Central memory CD4-positive, alpha-beta T cell (primary cell): ENCODE measurements at places on chromosomes 2 and 18.

DNA sequence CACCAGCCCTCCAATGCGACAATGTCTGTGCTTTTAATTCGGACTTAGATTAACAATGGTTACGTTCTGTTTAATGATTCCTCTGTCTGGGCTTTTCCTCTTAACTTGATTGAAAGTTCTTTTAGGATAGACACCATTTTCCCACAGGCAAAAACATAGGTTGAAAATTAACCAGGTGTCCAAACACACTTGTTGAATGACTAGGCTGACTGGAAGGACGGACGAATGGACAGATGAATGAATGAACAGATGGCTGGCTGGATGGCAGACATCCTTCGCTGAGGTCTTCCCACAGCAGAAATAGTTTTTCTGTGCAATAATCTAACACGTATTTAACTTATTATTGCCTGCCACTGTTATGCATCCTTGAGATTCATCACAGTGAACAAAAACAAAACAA lies 298.8 kb downstream of the SRBD1 start:
- no peak for DNase-seq

- DNase-seq, result no peak
These were observed 587 bp downstream of the SUMO1 start for GRCh38 chr2:202237787-202238233.

DNA sequence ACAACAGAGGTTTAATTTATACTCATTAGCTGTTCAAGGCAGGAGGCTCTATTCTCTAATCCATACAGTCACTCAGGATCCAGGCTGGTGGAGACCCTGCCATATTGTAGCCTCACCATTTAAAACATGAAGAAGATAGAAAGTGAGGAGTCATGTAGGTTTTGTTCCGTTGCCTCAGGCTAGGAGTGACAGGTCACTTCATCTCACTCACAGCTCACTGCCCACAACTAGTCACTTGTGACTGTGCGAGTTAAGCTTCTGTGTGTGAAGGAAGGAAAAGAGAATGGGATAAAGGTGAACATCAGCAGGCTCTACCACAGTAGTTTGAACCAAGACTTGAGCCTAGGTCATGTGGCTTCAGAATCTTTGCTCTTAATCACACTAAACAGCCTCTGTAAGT lies 9.0 kb upstream of the IGFBP2 start:
- no peak for DNase-seq

DNA sequence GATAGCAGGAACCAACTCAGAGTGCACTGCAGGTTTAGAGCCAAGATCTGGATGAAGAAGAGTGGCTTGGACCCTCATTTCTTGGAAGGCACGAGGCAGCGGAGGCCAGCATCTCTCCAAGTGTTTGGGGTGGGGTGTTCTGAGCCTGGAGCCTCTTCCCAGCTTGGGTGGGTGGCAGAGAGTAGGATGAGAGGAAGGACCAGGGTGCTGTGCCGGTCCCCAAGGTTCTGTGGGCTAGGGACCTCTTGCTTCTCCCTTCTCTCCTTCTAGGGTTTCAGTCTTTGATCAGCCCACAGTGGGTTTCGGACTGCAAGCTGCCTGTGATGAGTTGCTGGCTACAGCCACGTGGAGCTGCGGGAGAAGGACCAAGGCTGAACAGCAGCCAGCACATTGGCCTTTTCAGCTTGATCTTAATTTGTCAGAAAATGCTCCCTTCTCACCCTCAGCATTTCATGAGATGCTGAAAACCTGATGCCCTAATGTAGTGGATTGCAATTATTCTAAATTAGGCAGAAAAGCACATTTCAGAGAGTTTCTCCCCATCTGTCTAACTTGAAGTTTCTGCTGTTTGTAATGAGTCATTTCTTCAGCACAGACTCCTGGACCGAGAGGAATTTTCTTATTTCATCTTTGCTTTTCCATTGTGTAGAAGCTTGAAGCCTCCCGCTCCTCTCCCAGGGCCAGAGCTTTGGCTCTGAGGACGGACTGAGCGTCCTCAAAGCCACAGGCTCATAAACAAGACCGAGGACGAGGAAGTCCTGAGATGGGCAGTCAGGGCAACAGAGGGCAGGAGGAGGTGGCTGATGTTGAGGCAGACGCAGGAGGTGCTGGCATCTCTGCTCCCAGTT lies 99.1 kb upstream of the HDAC4 start:
- no peak for DNase-seq

DNA sequence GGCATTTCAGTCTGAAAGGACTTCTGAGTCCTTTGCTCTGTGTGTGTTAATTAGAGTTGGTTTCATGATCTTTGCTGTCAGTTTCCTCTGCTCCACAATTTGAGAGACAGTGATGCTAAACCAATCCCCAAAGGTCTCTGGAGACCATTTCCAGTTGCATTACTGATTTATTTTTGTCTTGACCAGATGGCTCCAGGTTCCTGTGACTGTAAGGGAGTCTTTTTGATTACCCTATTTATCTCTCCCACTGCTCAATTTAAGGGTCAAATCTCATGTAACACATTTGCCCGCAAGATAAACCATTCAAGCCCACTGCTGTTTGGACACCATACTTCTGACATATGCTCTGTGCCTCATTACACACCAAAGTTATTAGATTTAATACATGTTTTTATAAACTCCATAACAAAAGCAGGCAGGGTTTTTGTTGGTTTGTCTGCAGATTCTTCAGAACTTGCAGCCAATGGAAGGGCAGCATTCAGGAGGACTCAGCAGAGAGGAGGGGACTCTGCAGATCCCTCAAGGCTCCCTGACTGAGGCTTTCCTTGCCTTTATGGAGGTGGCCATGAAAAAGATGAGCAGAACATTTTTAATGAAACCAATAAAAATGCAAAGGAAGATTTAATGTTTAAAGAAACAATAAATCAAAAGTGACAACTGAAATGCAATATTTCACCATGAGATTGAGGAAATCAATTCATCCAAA lies 889.3 kb upstream of the CELF4 start:
- no peak for DNase-seq

GRCh38 chr2:133884739-133885381 lies 316.6 kb upstream of the NCKAP5 start:
- DNase-seq, result no peak
